Muscle of arm (tissue), 14 donors: ENCODE measurements at places on chromosomes 3 and 15.

GRCh38 chr15:53197426-53197839, 407.3 kb upstream of the ONECUT1 start:
- peak; percentile 38 for DNase-seq

GRCh38 chr3:146884296-146884695, 279.1 kb upstream of the PLSCR5 start:
- no peak for DNase-seq

GRCh38 chr15:41967506-41968206, 4.7 kb downstream of the EHD4 start:
- no peak for DNase-seq

DNA sequence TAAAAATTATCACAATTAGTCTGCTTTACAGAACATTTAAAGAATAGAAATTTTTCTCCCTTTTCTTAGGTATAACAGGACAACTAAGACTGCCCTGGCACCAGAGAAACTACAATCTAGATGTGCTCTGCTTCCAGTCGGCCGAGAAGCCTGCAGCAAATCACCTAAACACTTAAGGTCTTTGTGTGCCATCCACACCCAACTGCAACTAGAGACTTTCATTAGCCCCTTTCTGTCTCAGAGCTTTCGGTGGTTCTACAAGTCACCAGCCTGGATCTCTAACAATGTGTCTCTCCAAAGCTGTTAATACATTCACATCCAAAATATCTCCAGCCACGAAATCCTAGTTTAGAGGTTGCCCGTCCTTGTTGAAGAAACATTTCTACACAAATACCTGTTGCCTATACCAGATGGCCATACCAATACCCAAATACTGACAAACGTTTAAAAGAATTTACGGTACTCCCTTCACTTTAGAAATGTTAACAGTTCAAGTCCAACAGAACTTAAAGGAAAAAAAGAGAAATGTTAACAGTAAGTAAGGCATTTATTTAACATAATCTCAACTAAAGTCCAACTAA, 6.7 kb downstream of the PRC1 start:
- DNase-seq, result no peak

DNA sequence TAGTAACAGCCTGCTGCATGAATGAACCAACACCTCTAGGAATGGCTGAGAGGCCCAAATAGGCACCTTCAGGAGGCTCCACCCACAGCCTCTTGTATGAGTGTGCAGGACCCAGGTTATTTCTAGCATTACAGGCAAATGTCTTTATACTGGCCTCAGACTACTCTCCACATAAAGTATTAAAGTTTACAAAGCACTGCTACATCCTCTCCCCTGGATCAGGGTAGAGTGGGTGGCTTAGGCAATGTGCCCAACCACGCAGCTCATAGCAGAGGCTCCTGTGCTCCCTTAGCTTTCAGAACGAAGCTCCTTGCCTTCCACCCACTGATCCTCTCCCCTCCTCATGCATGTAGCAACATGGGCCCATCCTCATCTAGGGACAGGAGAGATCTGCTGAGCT, 16.3 kb downstream of the TMEM43 start:
- no peak for DNase-seq

GRCh38 chr15:33419701-33420100, 108.9 kb downstream of the RYR3 start:
- no peak for DNase-seq

- no peak for DNase-seq
These were observed 243.1 kb upstream of the SETMAR start for GRCh38 chr3:4060064-4060463.

DNA sequence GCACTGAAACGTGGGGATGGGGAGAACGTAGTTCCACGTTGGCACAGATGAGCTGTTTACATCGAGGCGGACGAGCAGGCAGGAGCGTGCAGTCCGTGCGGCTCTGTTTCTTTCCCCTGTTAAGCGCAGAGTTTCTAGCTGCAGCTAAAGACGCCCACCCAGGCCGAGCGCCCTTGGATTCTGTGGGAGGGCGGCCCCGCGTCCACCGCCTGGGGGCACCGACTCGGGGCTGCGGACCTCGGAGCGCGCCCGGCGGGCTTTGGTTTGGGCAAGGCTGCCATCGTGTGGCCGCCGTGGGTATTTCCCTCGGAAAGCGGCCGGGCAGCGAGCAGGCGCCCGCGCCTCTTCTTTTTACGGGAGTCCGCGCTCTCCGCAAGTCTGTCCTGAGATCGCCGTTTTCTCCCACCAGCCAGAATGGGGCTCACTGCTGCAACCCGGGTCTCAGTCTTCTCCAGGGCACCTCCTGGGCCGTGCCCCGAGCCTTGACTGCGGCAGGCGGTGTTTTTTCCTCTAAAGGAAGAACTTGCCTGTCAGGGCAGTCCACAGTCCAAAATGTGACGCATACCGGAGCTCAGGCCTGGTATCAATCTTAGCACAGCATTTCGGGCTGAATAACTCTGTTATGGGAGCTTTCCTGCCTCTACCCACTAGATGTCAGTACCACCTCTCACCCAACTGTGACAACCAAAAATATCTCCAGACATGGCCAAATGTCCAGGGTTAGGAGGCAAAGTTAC, 219.9 kb upstream of the IGF1R start:
- peak; percentile 81 for DNase-seq

DNA sequence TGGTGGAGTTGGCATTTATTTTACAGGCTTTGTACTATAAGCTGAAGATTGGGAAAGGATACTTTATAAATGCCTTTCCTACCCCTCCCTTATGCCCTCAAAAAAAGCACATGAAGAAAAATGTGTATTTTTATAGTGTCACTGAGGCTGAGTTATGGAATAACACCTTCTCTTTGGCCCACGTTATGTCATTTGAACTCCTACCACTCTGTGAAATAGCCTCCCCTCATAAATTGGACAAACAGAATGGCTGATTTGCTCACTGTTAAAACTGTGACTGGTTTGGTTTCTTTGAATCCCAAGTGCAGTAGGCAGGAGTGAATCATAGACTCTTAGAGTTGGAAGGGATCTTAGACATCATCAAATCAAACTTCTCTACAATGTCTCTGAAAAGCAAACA, 95.2 kb upstream of the SKOR1 start:
- DNase-seq, result no peak

DNA sequence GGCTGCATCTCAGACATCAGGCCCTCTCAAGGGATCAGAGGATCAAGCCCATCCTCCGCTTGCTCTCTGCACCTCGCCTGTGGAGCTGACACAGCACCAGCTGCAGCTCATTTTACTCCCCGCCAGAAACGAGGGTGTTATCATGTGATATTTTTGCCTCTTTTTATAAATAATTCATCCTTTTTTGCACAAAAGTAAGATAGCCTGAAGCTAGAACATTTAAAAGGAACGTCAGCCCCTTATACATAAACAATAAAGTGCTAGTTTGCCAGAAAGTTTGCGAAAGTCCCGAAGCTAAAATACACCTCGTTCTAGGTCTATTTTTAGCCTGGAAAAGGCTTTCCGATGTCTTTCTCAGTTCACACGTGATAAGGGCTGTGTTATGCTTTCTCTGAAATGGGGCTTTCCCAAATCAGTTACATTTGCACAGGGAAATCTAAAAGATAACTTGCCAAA, 9.6 kb upstream of the FAM174B start:
- DNase-seq, result peak; percentile 75

DNA sequence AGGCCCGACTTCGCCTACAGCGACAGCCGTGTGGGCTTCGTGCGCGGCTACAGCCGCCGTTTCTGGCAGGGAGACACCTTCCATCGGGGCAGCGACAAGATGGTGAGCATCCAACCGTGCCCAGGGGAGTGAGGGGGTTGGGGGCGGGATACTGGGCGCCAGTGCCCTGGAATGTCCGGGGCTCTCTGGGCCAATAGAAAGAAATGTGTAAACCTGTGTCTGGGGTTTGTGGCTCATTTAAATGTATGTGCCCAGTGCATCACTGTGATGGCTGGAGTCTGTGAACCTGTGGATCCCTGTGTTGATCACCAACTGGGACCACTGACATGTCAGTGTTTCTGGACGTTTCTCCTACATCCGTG, 423 bp downstream of the CHAC1 start:
- no peak for DNase-seq

GRCh38 chr3:104556372-104557078, 810.2 kb upstream of the ALCAM start:
- no peak for DNase-seq

DNA sequence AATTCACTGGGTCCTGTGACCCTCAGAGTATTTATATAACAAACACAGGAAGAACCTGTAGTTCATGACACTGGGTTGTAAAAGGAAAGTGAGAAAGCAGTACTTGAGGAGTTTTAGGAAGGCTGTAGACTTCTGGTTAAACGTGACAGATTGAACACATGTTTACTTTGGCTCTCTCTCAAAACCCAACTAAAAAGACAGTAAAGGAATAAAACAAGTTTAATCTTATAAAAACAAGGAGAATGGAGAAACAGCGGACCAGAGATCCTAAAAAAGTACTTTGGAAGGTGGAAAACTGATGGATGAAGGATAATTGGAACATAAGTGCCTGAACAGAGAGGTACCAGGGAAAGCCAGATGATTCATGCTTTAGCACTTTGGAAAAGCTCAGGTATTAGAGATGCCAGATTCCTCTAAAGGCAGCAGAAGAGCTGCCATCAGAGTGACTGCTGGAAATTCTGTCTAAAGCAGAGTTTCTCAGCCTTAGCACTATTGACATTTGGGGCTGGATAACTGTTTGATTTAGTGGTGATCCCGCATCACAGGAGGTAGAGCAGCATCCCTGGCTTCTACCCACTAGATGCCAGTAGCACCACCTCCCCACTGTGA, 182.9 kb upstream of the RORA start:
- DNase-seq, result no peak

GRCh38 chr15:59115047-59115446, 10.1 kb downstream of the CCNB2 start:
- no peak for DNase-seq

DNA sequence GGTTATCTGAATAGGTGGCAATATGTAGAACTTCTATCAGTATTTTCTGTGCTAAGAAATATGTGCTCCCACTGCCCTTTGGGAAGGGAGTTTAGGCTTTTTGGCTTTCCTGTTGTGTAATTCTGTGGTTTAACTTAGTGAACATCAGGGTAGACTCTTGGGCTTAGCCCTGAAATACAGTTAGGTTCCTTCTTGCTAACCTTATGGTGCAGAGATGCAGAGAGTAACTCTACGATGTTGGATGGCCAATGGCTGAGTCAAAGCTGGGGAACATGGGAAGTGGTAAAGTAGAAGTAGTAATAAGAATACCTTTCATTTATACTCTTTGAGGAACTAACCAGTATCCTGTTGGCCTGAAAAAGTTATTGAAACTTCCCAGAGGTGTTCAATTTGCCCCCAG, 80.8 kb upstream of the IL12A start:
- DNase-seq, result no peak

DNA sequence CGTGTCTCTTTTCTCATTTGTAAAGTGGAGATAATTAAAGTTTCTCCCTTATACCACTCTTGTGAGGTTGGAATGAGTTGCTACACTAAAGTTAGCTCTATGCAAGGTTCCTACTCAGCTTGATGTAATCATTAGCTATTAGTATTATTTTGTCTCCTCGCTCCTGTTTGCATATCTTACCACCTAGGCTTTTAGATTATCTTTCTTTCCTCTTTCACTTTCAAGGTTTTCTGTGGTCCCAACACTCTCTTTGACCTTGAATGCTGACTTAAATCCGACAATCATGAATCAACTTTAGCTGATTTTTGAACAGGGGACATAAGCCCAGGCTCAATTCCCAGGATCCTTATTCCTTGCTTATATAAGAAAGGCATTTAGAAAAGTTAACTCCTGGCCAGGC, 769.7 kb upstream of the GRM7 start:
- no peak for DNase-seq

GRCh38 chr3:121637922-121638321, 22.8 kb downstream of the HCLS1 start:
- no peak for DNase-seq

DNA sequence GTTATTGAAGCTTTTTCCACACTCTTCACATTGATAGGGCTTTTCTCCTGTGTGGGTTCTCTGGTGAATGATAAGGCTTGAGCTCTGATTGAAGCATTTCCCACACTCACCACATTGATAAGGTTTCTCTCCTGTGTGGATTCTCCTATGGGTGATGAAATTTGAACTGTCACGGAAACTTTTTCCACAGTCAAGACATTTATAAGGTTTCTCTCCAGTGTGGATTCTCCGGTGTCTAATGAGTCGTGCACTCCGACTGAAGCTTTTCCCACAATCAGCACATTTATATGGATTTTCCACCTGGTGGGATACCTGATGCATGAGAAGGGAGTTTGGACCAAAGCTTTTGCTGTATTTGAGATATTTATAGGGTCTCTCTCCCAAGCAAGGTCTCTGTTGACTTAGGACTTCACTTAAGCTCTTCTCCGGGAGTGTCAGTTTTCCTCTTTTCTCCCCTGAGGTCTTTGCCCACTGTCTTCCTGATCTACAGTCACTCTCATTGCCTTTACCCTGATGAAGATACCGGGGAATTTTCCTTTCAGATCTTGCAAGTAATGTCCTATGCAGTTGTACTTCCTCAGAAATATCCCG, 9.4 kb downstream of the ZSCAN29 start:
- DNase-seq, result no peak

- DNase-seq, result no peak
These were observed 138.3 kb upstream of the UBP1 start for GRCh38 chr3:33578325-33579177.

GRCh38 chr15:88940110-88940675, 27.0 kb upstream of the MFGE8 start:
- no peak for DNase-seq

DNA sequence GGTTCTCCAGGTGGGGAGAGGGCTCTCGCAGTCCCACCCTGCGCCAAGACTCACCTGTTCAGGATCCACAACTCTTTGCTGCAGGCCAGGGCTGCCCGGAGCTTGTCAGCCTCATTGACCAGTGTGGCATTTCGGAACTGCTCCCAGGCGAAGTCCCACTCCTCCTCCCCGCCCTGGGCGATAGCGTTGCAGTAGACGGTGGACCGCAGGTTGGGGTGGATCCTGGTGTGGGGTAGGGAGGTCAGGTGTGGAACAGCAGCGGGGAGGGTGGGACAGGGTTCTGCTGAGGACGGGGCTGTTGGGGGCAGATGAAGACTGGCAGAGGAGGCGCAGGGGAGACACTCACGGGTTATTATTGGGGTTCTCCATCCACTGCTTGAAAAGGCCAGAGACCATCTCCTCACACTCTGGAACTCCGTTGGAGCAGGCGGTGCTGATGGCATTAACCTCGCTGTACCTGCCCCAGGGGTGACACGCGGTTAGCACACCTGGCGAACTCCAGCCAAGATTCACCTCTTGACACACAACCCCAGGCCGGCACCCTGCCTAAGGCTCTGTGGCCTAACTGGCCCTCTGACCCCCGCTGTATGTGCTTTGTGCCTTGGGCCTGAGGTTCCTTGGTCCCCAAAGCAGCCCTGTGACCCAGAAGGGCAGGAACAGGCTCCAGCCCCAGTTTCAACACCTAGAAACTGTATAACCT, 16.1 kb downstream of the MESP2 start:
- no peak for DNase-seq

- DNase-seq, result no peak
These were observed 397.8 kb upstream of the NR2F2 start for GRCh38 chr15:95932676-95933075.

- no peak for DNase-seq
These were observed 147.4 kb upstream of the BCHE start for GRCh38 chr3:165984589-165984988.
